Naive thymus-derived CD4-positive, alpha-beta T cell (primary cell): ENCODE measurements at places on chromosomes 4 and X. TPM values are rescaled to one million over a fixed set of nuclear protein-coding genes. Genes with fewer than 3 reads are reported as not detected.

DNA sequence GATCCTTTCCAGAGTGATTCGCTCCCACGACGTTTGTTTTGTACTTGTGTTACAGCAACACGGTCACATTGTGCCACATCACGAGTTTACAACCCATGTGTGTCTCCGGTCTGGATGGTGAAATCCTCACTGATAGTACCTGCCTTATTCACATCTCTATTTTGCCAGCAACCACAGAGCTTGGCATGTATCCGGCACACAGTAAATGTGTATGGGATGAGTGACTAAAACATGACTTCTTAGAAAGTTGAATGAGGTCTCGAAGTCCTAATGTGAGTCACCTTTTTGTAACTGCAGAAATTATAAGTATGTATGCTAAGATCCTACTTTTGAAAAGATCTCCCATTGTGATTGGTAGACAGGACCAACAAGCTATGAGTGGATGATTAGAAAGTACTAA is 7.5 kb downstream of the STOX2 start:
- DNase-seq, result no peak

DNA sequence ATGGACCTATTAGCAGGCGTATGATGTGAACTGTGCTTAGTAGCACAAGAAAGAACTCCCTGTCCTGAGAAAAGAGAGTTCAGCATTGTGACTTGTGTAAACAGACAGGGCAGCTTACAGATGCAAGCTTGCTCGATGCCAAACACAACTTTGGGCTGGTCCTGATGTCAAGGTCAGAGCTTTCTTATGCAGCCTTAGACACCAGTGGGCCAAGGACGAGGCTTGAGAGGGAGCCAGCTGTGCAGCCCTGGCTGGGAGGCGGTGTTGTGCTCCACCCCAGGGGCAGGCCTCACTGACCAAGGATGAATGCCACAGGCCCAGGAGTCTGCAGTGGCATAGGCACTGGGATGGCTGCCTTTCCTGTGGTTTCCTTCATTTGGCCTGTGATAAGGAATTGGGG is 35.4 kb downstream of the JADE1 start:
- no peak for DNase-seq

DNA sequence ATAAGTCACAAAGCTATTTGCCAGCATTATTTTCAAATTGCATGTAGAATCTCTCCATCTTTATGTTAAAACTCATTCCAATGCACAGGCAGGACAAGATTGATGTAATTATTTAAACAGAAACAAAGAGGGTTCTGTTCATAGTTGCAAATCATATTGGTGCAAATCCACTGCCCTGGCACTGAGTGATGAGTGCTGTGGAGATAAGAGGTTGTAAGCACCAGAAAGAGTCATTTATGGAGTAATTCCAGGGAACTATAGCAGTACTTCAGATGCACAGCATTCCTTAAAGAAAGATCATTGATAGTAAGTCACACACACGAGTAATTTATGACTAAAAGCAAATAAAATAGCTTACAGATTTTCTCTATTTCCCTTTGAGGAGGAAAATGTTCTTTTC is 337.7 kb upstream of the CTSO start:
- DNase-seq, result no peak

GRCh38 chrX:112738347-112739033 is 58.8 kb upstream of the LHFPL1 start:
- no peak for DNase-seq

DNA sequence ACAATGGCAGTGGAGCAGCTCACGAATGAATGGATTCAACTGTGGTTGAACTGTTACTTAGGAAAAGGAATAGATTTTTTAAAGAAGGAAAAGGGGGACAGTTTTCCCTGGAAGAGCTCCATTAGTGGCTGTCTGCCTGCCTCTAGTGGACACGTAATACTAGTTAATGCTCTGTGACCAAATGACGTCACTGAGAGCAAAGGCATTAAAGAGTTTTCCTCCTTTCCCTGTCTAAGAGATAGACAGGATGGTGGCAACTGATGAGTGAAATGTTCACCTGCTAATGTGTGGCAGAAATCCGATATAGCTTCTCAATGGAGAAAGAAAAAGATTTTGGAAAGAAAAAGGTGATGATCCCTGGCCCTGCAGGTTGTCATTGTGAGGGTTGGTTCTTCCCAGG is 52.3 kb upstream of the SCML1 start:
- DNase-seq, result no peak

DNA sequence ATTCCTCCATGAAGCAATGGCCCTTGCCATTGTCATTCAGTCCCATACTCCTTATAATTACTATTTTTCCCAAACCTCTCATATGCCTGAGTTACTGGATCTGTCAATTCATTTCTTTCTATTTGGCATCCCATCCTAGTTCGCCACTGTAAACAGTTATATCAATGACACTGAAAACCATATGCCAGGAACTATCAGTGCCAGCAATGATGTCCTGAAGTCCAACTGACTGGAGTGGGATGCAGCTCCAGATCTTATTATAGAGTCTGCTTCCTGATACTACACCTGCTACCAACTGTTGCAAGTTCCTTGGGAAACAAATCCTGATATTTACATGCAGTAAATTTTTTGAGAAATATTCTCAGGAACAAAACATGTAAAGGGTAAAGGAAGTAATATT is 27.0 kb upstream of the BANK1 start:
- DNase-seq, result no peak

- no peak for DNase-seq
Measured at GRCh38 chr4:89353514-89353913, 45.9 kb upstream of the GPRIN3 start.

GRCh38 chrX:136635235-136635634 is 12.7 kb upstream of the CD40LG start:
- DNase-seq, result no peak

- DNase-seq, result no peak
Measured at GRCh38 chr4:60116592-60116991, 1083.5 kb upstream of the ADGRL3 start.

DNA sequence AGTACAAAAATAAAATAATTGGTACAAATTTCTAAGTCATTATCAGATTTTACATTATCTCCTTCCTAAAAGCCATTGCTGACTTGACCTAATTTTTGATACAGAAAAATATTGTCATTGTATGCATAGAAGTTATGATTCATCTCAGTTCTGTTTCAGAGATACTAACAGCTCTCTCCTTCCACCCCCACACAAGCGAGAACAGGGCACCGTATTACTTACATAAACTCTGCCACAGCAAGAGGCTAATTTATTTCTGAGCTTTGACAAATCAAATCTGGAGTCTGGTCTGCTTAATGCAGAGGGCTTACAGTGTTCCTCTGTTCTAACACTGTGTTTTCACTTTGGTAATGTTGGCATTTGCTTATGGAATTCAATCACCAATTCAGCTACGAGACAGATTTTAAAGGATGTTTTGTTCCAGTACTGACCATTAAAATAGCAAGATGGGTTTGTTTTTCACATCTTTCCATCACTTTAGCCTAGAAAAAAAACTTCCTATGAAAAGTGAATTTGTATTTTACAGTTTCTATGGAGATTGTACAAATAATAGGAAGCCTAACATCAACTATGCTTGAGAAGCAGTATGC is 181.8 kb downstream of the USP46 start:
- no peak for DNase-seq

DNA sequence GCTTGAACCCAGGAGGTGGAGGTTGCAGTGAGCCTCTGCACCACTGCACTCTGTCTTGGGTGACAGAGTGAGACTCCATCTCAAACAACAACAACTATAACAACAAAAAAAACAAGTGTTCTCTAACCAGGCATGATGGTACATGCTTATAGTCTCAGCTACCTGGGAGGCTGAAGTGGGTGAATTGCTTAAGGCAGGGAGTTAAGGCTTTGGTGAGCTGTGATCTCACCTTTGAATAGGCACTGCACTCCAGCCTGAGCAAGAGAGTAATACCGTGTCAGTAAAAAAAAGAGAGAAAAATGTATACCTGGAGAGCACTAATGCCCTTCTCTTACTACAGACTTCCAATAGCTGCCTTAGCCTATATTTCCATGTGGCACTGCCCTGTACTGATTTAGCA is 18.9 kb upstream of the USP9X start:
- no peak for DNase-seq

GRCh38 chr4:158649111-158649680 is 22.5 kb downstream of the C4orf46 start:
- no peak for DNase-seq

- DNase-seq, result no peak
Measured at GRCh38 chrX:136619899-136620505, 28.0 kb upstream of the CD40LG start.

GRCh38 chr4:94714365-94715160 is 43.2 kb upstream of the BMPR1B start:
- DNase-seq, result no peak

GRCh38 chr4:2044542-2045517 is 14.3 kb upstream of the NAT8L start:
- no peak for DNase-seq

DNA sequence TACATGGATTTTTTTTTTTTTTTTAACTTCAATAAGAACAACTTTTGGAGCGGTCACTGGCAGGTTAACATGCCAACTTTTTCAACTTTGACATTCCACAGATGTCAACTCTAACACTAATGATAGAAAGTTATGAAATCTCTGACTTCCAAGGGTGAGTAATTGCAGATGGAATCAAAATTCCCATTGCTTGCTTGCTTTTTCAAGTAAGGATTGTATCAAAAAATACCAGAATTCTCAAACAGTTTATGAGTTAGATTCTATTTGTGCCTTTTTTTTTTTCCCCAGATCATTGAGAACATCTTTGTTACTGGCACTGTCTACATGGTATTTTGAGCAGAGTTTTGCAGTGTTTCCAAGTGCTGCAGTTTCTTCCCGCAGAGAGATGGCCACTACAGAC is 50.3 kb upstream of the OTUD4 start:
- no peak for DNase-seq

DNA sequence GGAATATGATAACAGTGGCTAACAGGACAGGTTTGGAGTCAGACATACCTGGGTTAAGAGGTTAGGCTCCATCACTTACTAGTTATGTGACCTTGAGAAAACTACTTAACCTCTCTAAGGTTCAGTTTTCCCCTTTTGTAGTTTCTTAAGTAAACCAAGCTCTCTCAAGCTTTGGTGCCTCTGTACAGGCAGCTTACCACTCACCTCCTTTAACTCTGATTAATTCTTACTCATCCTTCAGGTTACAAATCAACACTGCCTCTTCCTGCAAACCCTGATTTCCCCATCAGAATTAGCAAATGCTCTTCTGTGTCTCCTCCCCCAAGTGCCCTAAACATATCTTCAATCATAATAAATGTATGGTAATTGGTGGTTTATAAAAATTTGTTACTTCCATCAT is 3.5 kb upstream of the SERTM2 start:
- DNase-seq, result no peak

DNA sequence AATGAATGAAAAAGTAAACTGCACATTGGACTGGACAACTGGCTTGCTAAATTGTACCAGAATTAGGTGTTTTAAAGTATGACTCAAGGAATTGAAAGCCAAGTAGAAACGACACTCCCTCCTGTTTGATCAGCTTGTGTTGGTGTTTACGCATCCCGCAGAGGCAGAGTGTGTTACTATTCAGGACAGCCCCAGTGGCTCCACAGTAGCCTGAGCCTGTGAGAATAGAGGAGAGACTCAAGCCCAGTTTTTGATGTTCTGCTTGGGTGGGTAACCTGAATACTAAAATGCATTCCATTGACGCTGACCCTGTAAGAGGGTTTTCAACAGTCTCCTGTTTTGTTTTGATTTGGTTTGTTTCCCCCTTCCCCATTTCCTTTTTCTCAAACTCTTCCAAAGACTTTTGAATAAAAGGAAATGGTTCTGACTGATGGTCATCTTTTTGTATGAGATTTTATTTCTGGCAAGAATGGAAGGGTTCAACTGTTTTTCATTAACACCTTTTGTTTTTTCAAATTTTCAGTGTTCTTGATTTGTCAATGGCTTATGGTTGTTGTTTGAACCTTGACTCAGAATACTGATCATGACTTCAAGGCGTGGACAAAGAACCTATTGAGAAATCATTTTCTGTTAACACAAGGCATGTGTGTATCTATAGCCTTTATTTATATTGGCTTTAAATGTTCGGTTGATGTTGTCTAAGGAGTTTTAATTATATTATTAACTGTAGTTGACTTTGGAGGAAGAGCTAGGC is 10.2 kb downstream of the ADGRL3 start:
- no peak for DNase-seq

PALLD gene
- 0.88 TPM for total RNA-seq

EMCN gene
- not detected for total RNA-seq

PSAPL1 gene
- not detected for total RNA-seq

TNIP3 gene
- total RNA-seq, result 0.89 TPM

ADAM29 gene
- total RNA-seq, result not detected

TLR6 gene
- total RNA-seq, result 4.1 and 4.6 TPM in 2 replicates

TMSB15C gene
- total RNA-seq, result 4.2 TPM

SPATA4 gene
- not detected for total RNA-seq

PAGE5 gene
- total RNA-seq, result not detected

SPANXC gene
- total RNA-seq, result not detected

TRPC3 gene
- not detected for total RNA-seq
